Amygdala (tissue), 56 donors: ENCODE measurements at places on chromosomes 16 and 17.
A peak's percentile ranks its signal among the peaks of the same experiment; 100 is the strongest.

- peak; percentile 66 for DNase-seq
These were observed 98.4 kb upstream of the GSE1 start for GRCh38 chr16:85514598-85515318.

- DNase-seq = no peak
These were observed 818.2 kb downstream of the KCNJ18 start for GRCh38 chr17:22510504-22510903.

DNA sequence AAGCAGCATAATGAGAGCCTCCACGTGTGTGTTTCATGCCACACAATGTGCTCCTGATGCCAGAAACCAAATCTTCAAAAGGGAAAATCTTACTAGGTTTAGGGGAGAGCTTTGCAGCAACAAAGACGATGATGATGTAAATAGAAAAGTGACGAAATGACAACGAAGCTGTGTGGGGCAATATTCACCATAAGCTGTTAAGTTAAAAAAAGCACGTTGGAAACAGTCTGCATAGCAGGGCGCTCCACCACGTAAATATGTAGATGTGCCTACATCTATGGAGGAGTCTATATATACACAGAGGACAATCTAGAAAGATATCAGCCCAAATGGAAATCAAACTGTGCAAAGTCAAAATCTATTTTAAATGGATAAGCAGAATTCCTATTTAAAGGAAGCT lies 61.0 kb downstream of the RPH3AL start:
- DNase-seq = no peak

DNA sequence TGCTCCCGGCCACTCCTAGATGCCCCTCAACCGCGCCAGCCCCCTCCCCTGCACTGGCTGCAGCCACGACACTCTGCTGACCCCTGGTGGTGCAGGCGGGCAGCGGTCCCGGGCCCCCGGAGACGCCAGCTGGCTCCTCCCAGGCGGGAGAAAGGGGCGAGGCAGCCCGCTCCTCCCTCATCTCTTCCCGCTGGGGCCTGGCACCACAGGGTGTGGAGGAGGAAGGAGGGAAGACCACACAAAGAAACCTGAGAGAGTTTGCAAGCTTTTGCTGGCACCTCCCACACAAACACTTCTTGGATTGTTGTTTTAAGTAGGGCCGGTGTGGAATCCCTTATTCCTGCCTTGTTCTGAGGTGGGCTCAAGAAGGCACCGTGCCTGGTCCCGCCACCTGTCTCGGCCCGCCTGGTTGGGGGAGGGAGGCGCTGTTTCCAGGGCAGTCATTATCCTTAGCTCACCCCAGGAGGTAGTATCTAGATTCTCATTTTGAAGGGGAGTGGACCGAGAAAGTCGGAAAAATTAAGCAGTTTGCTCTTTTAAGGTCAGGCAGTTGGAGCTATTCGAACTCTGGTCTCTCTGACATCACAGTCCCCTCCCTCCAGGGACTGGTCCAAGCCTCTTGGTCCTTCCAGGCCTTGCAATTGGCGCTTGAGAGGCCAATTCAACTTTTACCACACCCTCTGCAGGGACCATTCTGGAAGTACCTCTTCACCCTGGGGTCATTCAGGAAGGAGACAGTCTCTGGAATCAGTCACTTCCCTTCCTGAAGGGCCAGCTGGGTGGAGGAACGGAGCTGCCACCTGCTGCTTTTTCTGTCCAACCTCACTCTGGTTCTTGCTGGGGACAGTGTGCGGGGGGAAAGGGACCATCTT lies 959 bp upstream of the ANKRD13B start:
- peak; percentile 89 for DNase-seq

- no peak for DNase-seq
These were observed 957 bp downstream of the OXLD1 start for GRCh38 chr17:81665205-81666091.

DNA sequence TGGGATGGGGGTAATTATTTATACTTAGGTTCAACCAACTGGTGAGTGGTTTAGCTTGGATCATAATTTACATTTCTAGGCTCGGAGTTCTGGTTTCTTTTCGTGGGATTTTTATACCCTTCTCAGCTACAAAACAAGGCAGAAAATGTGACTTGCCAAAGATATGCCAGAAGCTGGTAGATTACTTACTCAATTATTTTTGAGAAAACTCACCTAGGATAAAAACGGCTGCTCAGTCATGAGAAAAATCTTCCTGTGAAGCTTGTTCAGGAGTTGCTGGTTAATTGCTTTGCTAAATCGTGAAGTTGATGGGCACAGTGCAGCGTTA lies 1.1 kb downstream of the NDEL1 start:
- DNase-seq = no peak

DNA sequence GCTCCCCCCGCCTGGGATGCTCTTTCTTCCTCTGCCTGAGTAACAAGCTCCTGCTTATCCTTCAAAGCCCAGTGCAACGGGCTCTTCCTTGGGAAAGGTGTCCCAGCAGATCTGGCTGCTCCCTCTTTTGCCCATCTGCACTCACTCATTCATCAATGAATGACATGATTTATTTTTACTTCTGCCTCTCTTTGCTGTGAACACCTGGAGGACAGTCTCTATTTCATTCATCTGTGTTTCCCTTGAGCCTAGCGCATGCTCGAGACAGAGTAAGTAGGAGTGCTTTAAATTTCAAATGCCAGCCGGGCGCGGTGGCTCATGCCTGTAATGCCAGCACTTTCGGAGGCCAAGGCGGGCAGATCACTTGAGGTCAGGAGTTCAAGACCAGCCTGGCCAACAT lies 22.0 kb upstream of the GINS2 start:
- no peak for DNase-seq

- no peak for DNase-seq
These were observed 52.3 kb upstream of the LGALS9 start for GRCh38 chr17:27578718-27579085.

DNA sequence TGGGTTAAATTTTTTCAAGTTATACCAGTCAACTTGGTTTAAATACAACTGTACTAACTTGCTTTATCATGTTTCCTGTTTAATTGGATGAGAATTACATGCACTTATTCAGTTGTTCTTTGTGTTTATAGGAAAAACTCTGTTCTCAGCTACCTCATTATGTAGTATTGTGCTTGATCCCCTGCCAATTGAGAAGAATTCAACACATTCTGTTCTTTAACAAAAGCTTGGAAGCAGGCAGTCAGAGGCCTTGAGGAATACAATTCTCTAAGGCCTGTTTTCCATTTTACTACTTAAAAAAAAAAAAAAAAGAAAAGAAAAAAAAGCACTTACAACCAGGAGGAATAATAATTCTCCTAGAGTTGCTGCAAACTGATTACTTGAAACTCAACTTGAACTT lies 60.6 kb upstream of the CMIP start:
- DNase-seq = no peak

- no peak for DNase-seq
These were observed 49.0 kb upstream of the ZCCHC14 start for GRCh38 chr16:87541872-87542234.
